Endothelial cell of umbilical vein (primary cell): ENCODE measurements at places on chromosomes 12 and 14.

- no peak for DNase-seq
Observed at GRCh38 chr12:25818596-25819390, 139.7 kb upstream of the RASSF8 start.

DNA sequence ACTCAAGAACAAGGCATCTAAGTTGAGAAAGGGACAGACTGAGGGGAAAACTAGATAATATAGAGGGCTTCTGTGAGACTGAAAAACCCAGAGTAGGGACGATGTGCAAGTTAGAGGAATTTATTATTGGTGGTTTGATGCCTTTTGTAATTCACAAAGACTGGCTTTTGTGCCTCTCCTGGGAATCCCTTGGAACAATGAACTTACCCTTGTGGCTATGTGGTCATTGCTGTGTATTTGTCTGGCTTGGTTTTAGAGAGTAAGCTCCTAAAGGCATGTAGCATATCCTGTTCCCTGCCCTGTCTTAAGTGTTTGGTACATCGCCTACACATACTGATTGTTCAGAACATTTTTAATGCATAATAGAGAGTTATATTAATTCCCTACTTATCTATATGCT, 26.6 kb downstream of the DCN start:
- DNase-seq, result no peak

DNA sequence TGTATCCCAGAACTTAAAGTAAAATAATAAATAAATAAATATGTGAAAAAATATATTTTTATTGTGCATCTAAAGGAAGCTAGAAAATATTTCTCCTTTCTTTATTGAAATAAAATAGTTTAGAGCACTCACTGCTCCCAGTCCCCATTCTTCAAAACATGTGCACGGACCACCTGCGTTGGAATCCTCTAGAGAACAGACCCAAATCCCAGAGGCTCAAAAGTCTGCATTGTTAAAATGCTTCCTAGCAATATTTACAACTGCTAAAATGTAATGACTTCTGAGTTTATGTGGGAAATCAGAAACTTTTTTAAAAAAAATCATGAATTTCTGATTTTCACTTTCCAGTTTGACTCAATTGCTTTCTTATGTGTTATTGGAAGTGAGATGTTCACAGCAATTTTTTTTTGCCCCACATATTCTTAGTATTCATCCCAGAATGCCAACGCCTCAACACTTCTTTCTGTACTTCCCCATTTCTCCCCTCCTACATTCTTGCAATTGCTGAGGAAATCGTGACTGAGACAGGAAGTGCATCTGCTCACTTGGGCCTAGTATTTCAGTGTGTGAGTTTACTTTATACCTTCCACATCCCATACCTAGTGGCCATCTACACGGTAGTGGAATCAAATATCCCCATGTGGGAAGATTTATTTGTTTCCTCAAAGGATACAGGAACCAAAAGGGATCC, 116.0 kb upstream of the FLRT2 start:
- no peak for DNase-seq

DNA sequence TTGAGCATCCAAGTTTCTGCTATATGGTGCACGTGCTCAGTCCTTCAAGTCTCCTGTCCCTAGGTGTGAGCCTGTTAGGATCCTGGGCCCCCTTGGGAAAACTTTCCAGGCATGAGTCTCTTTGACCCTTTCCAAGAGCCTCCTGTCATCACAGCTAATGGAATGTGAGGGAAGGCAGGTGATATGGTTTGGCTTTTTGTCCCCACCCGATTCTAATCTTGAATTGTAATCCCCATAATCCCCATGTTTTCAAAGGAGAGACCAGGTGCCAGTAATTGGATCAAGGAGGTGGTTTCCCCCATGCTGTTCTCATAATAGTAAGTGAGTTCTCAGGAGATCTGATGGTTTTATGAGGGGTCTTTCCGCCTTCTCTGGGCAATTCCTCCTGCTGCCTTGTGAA, 265.5 kb downstream of the ATP23 start:
- no peak for DNase-seq

- DNase-seq, result no peak
Observed at GRCh38 chr14:92729634-92730358, 18.6 kb downstream of the LGMN start.

DNA sequence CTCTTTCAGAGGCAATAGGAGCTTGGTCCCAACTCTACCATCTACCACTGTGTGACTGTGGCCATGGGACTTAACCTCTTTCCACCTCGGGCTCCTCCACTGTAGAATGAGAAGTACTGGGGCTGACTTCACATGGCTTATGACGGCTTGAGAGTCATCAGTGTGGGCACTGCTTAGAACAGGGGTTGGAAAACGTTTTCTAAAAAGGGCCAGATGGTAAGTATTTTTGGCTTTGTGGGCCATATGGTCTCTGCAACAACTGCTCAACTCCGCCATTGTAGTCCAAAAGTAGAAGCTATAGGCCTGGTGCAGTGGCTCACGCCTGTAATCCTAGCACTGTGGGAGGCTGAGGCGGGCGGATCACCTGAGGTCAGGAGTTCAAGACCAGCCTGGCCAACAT, 69.2 kb upstream of the LTA4H start:
- no peak for DNase-seq

GRCh38 chr12:94500831-94501567, 41.3 kb upstream of the CEP83 start:
- no peak for DNase-seq

DNA sequence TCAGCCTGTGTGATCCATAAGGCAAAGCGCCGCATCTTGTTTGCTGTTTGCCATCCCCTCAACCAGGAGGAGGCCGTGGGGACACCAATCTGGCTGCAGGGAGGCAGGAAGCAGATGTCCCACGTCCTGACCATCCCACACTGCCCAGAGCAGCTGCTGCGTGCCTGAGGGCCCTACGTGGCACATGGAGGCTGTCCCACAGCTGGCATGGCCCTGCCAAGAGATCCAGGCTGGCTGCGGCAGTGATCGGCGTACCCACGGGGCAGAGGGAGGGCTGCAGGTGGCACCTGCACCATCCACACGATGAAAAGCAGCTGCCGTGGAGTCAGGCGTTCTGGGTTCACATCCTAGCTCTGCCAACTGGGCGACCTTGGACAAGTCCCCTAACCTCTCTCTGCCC, 42.0 kb downstream of the NCOR2 start:
- DNase-seq, result no peak

DNA sequence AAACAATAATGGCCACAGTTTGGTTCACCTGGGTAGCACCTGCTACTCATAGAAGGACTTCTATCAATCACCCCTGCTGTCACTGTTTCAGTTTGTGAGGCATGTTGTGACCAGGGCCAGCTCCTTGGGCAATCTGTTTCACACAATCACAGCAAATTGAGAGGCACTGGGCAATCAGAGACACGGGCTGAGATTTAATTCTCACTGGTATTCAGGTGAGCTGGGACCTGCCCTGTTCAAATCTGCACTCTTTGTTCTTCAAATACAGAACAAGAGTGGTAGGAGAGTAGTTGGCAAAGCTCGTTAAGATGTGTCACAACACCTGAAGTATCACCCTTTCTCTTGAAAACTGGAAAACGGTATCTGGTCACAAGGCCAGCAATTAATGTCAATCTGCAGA, 57.8 kb upstream of the NAP1L1 start:
- DNase-seq, result no peak

- no peak for DNase-seq
Observed at GRCh38 chr12:30845676-30846075, 80.9 kb upstream of the TSPAN11 start.

- no peak for DNase-seq
Observed at GRCh38 chr14:22864979-22865378, 6.6 kb upstream of the LRP10 start.

GRCh38 chr14:105043641-105044040, 21.6 kb downstream of the GPR132 start:
- no peak for DNase-seq

GRCh38 chr14:68103853-68104252, 284.3 kb downstream of the RAD51B start:
- DNase-seq, result no peak

- peak; percentile 16 for DNase-seq
Observed at GRCh38 chr12:98606359-98606988, 13.0 kb downstream of the SLC25A3 start.

DNA sequence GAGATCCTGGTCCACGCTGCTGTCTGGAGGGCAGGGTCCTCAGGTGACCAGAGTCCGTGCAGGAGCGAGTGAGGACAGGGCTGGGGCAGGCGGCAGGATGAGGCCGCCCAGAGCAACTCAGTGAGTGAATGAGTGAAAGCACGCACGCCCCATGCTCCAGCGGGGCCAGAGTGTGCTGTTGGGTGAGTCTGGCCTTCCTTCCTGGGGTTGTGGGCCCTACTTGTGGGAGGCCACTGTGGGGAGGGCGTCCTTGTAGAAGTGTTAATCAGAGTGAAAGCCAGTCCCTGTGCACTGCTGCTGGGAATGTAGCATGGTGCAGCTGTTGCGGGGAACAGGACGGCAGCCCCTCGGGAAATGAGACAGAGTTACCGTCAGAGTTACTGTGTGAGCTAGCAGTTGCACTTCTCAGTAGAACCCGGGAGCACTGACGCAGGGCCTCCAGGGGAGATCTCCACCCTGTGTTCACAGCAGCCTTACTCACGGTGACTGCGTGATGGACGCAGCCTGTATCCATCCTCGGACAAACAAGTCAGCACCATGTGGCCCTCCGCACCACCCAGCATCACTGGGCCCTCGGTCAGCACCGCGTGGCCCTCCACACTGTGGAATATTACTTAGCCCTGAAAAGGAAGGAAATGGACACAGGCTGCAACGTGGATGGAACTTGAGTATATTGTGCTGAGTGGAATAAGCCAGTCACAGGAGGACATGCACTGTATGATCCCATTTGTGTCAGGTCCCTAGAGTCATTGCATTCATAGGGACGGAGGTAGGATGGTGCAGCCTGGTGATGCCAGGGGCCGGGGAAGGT, 22.1 kb downstream of the PACS2 start:
- DNase-seq, result no peak

DNA sequence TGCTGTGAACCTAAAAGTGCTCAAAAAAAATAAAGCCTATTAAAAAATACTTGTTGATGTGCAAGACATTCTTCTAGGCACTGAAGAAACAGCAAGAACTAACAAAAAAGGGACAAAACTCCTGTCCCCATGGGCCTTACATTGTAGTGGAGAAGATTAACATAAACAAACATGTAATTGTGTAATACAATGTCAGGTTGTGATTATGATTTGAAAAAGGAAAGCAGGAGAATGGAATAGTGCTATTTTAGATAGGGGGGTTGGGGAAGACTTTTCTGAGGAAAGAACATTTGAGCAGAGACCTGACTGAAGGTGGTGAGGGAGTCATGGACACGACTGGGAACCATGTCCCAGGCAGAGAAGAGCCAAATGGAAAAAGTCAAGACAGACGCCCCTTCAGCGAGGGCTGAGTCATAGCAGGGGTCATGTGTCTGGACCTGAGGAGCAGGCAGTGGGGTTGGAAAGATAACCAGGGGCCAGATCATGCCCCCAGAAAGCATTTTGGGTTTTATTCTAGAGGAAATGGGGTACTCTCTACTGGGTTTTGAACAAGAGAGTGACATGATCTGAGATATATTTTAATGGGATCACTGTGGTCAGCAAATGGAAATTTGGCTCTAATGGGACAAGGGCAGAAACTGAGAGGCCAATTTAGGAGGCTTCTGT, 19.4 kb upstream of the IFNG start:
- no peak for DNase-seq

GRCh38 chr12:17296882-17297281, 690.9 kb upstream of the LMO3 start:
- no peak for DNase-seq

- DNase-seq, result no peak
Observed at GRCh38 chr12:31859232-31859977, 99.8 kb upstream of the RESF1 start.

GRCh38 chr14:65600742-65601141, 188.2 kb downstream of the FUT8 start:
- DNase-seq, result no peak

DNA sequence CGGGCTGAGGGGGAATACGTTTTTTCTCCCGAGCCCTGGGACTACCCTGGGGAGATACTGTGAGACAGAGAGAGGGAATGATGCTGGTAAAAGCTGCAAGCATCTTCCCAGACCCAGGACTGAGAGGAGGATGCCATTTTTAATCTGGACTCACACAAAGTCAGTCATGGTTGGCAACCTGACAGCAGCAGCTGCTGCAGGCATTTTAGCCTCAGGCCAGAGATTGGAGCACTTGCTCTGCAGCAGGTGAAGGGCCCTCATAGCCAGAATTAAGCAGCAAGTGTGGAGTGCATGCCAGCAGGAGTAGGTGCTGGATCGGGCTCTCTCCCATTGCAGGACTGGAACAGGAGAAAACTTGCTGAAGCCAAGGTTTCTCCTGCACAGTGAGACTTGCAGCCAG, 361.1 kb upstream of the CLEC14A start:
- no peak for DNase-seq

DNA sequence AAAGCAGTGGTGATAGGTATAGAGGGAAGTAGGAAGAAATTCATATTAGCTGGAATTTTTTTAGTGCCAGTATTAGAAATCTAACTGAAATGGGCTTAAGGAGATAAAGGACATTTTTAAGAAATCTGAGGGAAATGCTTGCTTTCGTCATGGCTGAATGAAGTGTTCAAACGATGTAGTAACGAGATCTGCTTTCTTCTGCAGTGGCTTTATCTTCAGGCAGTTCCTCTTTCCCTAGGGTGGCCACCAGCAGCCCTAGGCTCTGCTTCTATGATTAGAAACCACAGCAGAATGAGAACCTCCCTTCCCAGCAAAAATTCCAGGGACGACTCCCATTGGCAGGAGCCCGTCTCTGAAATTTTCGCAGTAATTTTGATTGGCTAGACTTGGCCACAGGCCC, 163.9 kb upstream of the FRMD6 start:
- DNase-seq, result no peak

DNA sequence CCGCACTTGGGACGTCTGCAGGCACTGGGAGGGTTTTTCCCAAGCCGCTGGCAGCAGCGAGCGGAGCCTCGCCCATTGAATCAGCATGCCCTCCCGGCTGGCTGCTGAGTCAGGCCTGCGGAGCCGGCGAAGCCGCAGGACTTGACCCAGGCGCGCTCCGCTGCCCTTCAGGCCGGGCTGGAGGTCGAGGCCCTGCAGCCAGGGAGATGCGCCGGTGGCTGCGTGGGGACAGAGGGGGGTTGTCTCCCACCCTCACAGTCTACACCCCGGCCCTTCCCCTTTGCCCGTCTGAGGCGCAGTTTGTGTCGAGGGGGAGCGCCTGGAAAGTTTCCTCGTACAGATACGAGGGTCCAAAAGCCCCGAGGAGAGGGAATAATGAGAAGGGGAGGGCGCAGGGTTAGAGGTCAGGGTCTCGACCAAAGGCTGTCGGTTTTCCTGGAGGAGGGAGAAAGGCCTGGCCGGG, 759 bp upstream of the KLC1 start:
- peak; percentile 72 for DNase-seq

DNA sequence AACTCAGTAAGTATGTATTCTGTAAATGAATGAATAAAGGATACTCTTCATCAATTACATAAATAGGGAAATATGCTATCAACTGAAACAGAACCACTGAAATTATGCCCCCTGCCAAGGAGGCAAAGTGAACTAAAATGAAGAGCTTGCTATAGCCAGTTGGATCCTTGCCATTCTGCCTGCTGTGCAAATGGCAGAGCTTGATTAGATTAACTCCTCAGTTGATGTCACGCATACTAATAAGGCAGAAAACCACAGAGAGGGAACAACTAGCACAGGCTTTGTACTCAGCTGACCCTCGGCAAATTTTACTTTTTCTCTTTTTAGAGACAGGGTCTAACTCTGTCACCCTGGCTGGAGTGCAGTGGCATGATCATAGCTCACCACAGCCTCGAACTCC, 36.7 kb upstream of the FERMT2 start:
- DNase-seq, result no peak

GRCh38 chr12:27970401-27971120, 2.0 kb downstream of the PTHLH start:
- DNase-seq, result peak; percentile 31
